A375 (cell line): ENCODE measurements at places on chromosomes 4 and X. TPM values are rescaled to one million over a fixed set of nuclear protein-coding genes. Genes with fewer than 3 reads are reported as not detected.

CTAG2 gene
- 2.5 TPM in 2 replicates for total RNA-seq

GLRA2 gene
- total RNA-seq = not detected in 2 replicates

NLGN4X gene
- total RNA-seq = 24.3 and 31.8 TPM in 2 replicates

TMEM31 gene
- total RNA-seq = not detected in 2 replicates

ARHGAP6 gene
- total RNA-seq = 0.27 and 0.49 TPM in 2 replicates

STPG2 gene
- total RNA-seq = not detected in 2 replicates

ETDA gene
- not detected in 2 replicates for total RNA-seq

IRAK1 gene
- total RNA-seq = 210 and 235 TPM in 2 replicates

NHSL2 gene
- total RNA-seq = not detected in 2 replicates

FGF16 gene
- not detected in 2 replicates for total RNA-seq

PASD1 gene
- total RNA-seq = 0.05 TPM in 1 of 2 replicates, not detected in the other

SHOX gene
- total RNA-seq = not detected in 2 replicates

CCNA2 gene
- total RNA-seq = 63.8 and 66.1 TPM in 2 replicates

SLITRK2 gene
- 0.72 and 0.93 TPM in 2 replicates for total RNA-seq

HTN1 gene
- not detected in 2 replicates for total RNA-seq

HSFX2 gene
- total RNA-seq = not detected in 2 replicates

USP38 gene
- 11.0 and 14.0 TPM in 2 replicates for total RNA-seq

PNMA6F gene
- not detected in 2 replicates for total RNA-seq

KLHL34 gene
- not detected in 2 replicates for total RNA-seq

TBX22 gene
- total RNA-seq = not detected in 2 replicates

REELD1 gene
- not detected in 2 replicates for total RNA-seq

TRIM60 gene
- 0.19 TPM in 1 of 2 replicates, not detected in the other for total RNA-seq

PDGFRA gene
- total RNA-seq = 1.0 and 1.5 TPM in 2 replicates

PGAM4 gene
- not detected in 2 replicates for total RNA-seq

TLR7 gene
- not detected in 2 replicates for total RNA-seq

MAGEB1 gene
- not detected in 2 replicates for total RNA-seq

LUZP4 gene
- total RNA-seq = not detected in 2 replicates

CXCR3 gene
- total RNA-seq = not detected in 2 replicates

NDST4 gene
- total RNA-seq = not detected in 2 replicates

TRAM1L1 gene
- 1.5 and 2.6 TPM in 2 replicates for total RNA-seq

MAOB gene
- 0.08 TPM in 1 of 2 replicates, not detected in the other for total RNA-seq

AFM gene
- not detected in 2 replicates for total RNA-seq
